K562 (cell line): ENCODE measurements at places on chromosomes 5 and 9. TPM values are rescaled to one million over a fixed set of nuclear protein-coding genes. Genes with fewer than 3 reads are reported as not detected.

The FOXE1 gene
- polyA plus RNA-seq = not detected in 2 replicates

The WNT8A gene
- not detected in 2 replicates for polyA plus RNA-seq

The NOXA1 gene
- 0.20 and 0.50 TPM in 2 replicates for polyA plus RNA-seq

The PRRX2 gene
- polyA plus RNA-seq = 0.21 TPM in 1 of 2 replicates, not detected in the other

DNA sequence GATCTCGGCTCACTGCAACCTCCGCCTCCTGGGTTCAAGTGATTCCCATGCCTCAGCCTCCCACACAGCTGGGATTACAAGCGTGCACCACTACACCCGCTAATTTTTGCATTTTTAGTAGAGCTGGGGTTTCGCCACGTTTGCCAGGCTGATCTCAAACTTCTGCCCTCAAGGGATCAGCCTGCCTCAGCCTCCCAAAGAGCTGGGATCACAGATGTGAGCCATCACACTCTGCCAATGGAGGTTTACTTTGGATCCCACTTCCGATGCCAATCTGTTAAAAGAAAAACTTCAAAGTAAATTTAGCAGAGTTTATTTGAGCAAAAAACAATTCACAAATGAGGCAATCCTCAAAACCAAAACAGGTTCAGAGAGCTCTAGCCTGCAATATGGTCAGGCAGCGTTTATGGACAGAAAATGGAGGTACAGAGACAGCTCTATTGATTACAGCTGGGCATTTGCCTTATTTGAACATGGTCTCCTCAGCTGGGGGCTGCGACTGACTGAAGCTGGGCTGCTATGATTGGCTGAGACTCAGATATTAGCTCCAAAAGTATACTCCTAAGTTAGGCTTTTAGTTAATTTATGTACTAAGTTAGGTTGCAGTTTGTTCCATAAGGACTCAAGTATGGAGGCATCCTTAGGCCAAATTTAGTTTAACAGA is 18.6 kb upstream of the UBTD2 start:
- no peak for DNase-seq

GRCh38 chr5:24649531-24649930 is 4.8 kb upstream of the CDH10 start:
- no peak for DNase-seq

DNA sequence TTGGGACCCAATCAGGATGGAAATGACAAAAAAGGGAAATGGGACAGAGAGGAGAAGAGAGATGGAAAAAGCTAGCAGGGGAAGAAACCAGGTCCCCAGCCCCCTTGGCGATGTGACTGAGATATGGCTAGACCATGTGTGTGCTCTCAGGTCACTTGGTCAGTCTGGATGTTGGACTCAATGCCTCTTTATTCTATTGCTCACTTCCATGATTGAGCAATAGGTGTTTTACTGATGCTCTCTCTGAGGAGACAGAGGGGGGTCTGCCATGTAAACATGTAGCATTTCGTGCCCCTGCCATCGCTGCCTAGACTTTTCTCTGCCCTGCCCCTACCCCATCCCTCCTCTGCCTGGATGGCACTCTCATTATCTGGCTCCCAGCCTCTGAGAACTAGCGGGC is 150.6 kb downstream of the DROSHA start:
- DNase-seq = no peak

GRCh38 chr5:105146867-105147266 is 1584.3 kb upstream of the NUDT12 start:
- DNase-seq = no peak

DNA sequence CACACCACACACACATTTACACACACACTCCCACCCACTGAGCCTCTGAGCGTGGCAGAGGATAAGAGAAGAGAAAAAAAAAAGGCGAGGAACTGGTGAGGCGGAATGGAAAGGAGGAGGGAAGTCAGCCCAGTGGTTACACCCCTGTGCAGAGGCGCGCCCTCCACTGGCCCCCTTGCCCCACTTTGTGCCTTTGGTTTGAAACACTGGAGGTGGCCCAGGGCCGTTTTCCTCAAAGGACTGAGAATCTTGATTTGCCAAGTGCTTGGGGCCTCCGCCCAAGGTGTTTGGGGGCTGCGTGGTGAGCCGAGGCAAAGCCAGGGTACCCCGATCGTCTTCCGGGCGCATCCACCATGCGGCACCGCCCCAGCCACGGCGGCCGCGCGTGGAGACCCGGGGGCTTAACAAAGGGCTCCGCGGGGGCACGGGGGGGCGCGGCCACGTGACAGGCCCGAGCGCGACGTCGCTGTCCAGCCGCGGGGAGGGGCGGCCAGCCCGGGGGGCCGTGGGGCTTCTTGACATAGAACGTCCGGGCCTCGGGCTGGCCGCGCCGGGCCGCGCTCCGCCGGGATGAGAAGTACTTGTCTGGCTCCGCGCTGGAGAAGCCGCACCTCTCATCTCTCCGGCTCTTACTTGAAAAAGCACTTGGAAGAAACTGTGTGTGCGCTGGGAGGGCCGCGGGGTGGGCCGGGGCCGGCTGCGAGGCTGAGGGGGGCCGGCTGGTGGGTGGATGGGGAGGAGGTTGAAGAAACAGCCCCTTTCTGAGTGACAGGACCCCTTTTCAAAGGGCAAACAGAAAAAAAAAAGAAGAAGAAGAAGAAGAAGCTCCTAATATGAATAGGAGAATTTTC is 21.0 kb downstream of the NR2F1 start:
- DNase-seq = no peak

DNA sequence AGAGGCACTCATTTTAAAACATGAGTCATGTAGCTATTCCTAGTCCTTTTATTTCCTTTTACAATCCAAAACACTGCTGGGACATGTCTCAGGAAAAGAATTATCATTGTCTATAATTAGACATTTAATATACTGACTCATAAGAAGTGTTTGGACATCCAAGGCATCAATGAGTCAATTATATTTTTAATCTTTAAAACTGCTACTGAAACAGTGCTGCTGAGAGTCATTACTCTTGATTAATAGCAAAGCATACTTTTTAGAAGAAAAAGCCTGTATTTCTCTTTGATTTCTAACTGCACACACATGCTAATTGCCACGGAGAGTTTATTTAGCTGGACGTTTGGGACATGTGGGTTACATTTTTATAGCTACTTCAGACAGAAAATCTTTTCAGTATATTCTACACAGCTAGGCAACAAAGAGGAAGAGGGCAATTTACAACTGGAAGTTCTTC is 1249.0 kb upstream of the CDH18 start:
- no peak for DNase-seq

- peak; percentile 6 for DNase-seq
These were observed 24.8 kb upstream of the CSF1R start for GRCh38 chr5:150111122-150111521.

DNA sequence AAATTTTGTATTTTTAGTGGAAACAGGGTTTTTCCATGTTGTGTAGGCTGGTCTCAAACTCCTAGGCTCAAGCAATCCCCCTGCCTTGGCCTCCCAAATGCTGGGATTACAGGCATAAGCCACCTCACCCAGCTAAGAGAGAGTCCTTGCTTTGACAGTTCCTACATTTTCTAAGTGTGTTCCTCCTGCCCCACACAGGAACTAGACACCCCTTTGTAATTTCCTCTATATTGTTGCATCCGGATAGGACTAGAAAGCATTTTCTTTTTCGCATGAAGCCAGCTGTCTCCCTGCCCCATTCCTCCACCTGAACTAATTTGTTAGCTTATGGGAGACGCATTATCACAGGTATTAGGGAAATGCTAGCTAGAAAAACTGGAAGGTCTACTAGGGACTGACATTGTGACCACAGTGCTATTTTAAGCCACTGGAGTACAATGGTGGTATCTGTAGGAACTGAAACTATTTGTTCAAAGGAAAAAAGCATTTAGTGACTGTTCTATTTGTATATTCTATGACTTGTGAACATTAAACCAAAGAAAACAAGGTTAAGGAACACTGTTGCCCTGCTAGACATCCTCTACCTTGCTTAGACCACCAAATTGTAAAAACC is 214.1 kb downstream of the SMARCA2 start:
- DNase-seq = no peak

DNA sequence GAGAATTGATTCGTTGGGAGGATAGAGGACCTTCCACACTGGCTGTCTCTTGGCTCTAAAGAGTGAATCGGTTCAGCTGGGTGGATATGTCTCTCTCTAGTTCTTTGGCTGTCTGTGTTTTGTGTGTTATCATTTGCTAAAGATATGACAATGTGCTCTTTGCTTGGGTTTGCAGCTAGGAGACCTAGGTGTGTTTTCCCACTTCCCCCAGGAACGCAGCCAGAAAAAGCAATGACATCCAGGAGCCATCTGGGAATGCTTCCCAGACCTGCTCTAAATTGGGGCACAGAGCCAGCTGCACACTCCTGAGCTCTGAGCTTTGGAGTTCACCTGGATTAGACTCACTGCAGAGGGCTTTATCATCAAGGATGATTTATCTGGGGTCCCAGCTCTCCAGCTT is 12.8 kb upstream of the PDZD2 start:
- no peak for DNase-seq

GRCh38 chr5:53779541-53779981 is 219.1 kb downstream of the NDUFS4 start:
- DNase-seq = no peak

GRCh38 chr5:35365758-35366157 is 135.5 kb upstream of the PRLR start:
- DNase-seq = no peak
